Fibroblast of skin of back (primary cell): ENCODE measurements at places on chromosomes 11 and 22.

- no peak for DNase-seq
Measured at GRCh38 chr22:49423125-49423650, 404.5 kb downstream of the BRD1 start.

DNA sequence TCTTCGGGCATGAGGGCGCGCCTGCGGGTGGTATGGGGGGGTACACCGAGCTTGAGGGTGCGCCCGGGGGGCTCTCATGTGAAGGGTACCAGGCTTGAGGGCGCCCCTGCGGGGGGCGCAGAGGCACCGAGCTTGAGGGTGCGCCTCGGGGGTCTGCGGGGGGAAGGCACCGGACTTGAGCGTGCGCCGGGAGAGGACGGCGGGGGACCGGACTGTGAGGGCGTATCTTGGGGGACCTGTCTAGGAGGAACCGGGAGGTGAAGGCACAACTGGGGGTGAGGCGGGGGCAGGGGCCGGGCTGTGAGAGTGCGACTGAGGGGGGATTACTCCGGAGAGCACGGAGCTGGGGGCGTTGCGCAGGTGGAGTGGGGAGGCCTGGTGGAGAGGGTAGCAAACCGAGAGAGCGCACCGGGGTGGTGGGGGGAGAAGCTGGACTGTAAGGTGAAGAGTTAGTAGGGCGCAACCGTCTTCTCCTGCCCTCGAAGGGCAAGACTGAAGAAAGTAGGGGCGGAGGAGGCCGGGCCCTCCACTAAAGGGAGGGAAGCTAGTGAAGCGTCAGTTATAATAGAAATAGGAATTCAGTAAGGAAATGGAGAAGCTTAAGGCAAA is 1.1 kb upstream of the DDX6 start:
- DNase-seq, result peak; percentile 18

DNA sequence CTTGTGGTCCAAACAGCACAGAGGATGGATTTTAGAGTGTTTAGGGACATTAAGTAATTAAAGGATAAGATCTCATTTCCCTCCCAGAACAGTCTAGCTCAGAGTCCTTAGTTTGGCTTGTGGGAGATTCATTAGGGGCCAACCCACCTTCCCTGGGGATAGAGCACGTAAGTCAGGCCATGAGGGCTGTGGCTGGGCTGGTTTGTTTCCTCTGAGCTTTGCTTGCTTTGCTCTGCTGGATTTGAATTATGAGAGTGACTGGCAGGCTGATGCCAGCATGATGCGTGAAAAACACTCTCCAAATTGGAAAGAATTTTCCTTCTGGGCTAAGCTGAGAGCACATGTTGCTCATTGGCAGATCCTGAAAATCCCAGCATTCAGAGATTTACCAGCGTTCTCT is 84.7 kb upstream of the HEPHL1 start:
- no peak for DNase-seq

- peak; percentile 66 for DNase-seq
Measured at GRCh38 chr11:63666874-63667273, 4.3 kb downstream of the ATL3 start.

DNA sequence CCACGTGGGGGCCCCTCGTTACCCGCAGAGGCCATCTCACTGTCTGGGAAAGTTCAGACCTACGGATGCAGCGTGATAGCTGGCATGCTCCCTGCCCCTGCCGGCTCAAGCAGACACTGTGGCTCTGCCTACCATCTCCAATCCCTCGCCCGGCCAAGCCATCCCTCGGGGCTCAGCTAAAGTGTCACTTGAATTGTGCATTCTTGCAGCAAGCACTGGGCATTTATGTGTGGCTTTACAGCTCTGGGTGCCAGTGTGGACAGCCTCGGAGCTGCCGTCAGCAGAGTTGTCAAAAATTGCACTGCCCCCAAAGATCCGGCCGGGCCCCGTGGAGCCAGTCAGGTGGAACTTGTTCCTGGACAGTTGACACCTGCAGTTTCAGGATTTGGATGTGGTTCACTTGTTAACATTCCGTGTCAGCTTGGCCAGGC is 75.0 kb upstream of the FGF3 start:
- DNase-seq, result no peak

GRCh38 chr11:62710001-62710345 is 2.5 kb downstream of the GNG3 start:
- no peak for DNase-seq

DNA sequence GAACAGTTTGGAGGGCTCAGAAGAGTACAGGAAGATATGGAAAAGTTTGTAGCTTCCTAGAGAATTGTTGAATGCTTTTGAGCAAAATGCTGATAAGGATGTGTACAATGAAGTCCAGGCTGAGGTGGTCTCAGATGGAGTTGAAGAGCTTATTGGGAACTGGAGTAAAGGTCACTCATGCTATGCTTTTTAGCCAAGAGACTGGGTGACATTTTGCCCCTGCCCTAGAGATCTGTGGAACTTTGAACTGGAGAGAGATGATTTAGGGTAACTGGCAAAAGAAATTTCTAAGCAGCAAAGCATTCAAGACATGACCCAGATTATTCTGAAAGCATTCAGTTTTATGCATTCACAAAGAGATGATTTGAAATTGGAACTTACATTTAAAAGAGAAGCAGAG is 27.9 kb upstream of the CABP2 start:
- DNase-seq, result no peak

DNA sequence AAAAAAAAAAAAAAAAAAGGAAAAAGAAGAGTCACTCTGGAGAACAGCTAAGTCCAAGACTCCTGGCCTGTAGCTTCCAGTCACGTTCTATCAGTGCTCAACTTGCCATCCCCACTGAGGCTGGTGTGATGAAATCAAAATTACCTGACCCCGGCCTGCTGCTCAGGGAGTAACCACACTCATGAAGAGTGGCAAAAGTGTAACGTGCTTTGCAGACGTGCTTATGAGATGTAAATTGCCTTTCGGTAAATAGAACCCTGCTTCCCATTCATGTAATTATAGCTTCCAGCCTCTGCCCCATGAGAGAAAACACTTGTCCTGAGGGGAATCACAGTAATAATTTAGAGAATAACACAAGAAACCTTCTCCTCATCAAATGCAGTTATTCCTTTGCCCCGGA is 28.2 kb upstream of the CHKA start:
- DNase-seq, result no peak

GRCh38 chr22:32837803-32838202 is 36.3 kb downstream of the TIMP3 start:
- DNase-seq, result no peak

DNA sequence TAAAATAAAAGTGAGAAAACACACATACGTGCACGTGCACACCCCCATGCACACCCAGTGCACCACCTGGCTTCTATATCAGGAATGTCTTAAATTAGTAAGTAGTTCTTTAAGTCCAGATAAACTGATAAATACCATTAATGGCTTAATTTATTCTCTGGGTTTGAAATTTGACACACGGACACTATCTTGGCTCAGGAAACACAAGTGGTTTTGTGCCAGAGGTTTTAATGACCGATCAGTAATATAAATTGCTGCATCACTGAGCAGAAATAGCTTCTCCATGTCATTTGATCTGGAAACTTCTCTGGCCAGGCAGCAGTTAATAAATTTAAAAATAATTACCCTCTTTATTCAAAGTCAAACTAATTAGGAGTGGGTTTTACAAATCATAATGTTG is 101.5 kb upstream of the NNMT start:
- no peak for DNase-seq

- no peak for DNase-seq
Measured at GRCh38 chr11:94276943-94277342, 27.4 kb upstream of the IZUMO1R start.

DNA sequence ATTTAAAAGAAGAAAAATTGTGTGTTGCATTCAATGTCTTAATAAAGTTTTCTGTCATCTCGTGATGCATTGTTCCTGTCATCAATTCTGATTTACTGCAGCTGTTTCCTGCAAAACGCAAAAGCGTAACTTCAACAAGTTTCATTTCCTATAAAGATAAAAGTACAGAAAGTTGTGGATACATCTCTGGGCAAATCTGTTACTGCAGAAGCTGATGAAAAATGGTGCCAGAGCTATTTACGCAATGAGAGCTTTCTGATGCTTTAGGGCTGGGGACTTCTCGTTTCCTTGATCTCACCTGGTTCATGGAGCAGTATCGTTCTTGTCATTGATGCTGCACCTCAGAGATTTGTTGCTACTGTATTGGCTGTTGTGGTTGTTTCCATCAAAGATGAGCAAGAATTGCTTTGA is 15.5 kb upstream of the MS4A12 start:
- DNase-seq, result no peak

GRCh38 chr22:49261616-49262015 is 566.1 kb downstream of the BRD1 start:
- DNase-seq, result no peak

GRCh38 chr11:116173506-116173905 is 599.3 kb downstream of the BUD13 start:
- no peak for DNase-seq

GRCh38 chr11:74611369-74611861 is 19.0 kb downstream of the POLD3 start:
- DNase-seq, result peak; percentile 78

DNA sequence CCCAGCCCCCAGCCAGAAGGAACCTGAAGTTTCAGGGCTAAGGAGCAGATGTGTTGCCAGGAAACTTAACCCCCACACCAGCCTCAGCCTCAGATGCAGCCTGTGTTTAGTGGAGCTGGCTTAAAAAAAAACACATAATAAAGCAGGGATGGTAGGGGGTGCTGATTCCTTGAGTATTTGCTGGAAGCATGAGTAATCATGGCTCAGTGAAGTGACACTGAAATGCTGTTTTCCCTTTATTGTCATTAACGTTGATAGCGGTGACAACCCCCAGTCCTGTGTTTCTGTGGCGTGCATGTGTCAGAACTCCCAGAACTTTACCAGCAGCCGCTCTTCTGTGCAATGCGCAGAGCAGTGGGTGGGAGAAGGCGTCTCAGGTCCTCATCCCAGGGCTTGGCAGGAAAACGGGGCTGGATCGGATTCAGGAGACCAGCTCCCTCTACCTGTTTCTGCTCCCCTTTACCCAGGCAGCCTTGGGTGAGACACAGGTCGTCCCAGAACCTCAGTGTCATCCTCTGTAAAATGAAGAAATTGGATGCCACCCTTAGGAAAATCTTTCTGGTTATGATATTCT is 1282.1 kb downstream of the TBC1D22A start:
- DNase-seq, result peak; percentile 1

- peak; percentile 70 for DNase-seq
Measured at GRCh38 chr11:19756675-19757475, 44.2 kb downstream of the NAV2 start.

- no peak for DNase-seq
Measured at GRCh38 chr22:37893583-37893983, 12.5 kb upstream of the MICALL1 start.

DNA sequence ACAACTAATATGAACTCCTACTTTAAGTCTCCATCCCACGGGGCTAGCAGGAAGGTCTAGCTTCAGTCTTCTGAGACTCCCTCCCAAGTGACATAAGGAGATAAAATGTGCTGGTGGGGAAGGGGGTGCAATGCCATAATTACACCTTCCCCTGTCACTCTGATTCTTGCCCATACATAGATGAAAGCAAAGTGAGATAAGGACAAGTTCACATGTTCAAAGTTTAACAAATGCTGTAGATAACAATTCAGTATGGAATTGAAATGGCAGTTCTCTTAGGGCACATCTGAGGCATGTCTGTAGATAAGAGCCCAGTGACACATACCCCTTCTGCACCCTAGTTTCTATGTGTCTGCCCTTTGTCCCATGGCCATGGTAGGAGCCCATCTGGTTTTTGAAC is 38.2 kb upstream of the PANX1 start:
- DNase-seq, result no peak

DNA sequence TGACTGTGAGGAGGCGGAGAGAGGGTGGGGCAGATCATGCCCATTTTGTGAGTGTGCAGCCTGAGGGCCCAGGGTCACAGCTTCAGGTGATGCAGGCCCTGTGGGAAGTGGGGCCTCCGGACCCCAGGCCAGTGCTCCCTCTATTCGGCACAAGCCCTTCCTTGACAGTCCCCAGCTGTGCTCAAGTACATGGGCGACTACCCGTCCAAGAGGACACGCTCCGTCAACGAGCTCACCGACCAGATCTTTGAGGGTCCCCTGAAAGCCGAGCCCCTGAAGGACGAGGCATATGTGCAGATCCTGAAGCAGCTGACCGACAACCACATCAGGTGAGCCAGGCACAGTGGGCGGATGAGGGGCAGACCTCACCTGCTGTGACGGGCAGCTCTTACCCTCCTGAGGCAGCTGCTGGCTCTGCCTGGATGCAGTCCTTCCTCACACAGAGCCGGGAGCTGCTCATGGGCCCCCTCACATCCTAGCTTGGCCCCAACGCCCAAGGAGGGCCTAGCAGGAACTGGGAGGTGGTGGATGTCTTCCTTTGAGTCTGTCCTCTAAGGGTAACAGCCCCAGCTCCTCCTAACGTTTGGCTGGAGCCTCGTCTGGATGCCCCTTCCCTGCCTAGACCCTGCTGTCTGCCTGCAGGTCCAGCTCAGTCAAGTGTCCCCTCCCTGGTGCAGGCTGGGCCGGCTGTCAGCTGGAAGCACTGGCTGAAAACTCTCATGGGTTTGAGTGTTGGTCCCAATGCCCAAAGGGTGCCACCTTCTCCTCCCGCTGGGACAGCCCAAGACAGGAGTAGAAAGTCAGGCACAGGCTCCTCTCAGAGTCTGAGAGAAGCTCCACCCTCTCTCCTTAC is 76.1 kb downstream of the MYO7A start:
- DNase-seq, result no peak

DNA sequence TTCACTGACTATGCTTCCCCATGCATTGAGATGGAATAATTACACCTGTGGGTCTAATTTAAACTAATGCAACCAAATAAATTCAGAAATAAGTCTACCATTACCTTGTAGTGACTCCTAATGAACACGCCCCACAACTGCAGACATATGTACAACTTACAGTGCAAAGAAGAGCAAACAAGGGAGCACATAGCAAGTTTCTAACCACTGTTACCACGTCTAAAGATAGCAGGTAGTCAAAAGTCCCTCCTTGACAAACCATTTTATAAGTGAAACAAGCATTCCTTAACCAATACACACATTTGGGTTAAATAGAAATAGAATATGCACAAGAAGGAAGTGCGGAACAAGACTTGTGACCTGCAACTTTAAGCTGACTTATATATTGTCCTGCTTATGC is 20.6 kb downstream of the PHF21A start:
- no peak for DNase-seq

DNA sequence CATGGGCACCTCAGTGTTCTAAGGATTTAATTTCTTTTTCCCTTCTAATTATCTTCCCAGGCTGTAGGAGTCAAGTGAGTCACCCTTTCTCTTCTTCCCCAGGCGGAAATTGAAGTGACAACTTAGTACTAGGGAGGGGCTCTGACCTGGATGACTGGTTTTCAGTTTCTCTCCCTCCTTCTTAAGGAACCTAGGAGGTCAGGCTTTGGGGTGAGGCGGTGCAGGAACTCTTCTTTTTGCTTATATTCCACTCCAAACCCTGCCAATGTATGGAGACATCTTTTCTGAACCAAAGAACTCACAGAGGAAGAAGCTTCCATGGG is 12.6 kb downstream of the ZDHHC5 start:
- peak; percentile 18 for DNase-seq

DNA sequence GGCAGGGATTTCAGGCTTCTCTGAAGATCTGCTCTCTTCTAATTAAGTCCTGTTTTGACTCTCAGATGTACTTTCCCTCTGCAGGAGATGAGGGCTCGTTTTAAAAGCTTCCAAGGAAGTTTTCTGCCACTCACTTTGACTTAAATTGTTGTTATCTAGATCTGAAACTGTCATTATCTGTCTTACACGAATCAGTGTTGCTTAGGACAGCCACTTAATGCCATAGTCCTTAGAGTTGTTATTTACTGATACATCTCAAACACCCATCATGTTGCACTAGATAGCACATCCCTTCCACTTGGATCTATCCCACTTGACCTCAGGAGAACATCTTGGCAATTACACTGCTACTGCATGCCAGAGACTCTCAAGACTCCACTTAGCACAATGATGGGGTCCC is 86.9 kb upstream of the FAT3 start:
- no peak for DNase-seq
